ENCODE measurements at places on chromosomes 13 and 19.

GRCh38 chr13:70408865-70409264, 300.6 kb upstream of the KLHL1 start:
- DNase-seq: no peak

GRCh38 chr13:110400786-110401533, 93.9 kb downstream of the COL4A2 start:
- peak; percentile 83 for DNase-seq

DNA sequence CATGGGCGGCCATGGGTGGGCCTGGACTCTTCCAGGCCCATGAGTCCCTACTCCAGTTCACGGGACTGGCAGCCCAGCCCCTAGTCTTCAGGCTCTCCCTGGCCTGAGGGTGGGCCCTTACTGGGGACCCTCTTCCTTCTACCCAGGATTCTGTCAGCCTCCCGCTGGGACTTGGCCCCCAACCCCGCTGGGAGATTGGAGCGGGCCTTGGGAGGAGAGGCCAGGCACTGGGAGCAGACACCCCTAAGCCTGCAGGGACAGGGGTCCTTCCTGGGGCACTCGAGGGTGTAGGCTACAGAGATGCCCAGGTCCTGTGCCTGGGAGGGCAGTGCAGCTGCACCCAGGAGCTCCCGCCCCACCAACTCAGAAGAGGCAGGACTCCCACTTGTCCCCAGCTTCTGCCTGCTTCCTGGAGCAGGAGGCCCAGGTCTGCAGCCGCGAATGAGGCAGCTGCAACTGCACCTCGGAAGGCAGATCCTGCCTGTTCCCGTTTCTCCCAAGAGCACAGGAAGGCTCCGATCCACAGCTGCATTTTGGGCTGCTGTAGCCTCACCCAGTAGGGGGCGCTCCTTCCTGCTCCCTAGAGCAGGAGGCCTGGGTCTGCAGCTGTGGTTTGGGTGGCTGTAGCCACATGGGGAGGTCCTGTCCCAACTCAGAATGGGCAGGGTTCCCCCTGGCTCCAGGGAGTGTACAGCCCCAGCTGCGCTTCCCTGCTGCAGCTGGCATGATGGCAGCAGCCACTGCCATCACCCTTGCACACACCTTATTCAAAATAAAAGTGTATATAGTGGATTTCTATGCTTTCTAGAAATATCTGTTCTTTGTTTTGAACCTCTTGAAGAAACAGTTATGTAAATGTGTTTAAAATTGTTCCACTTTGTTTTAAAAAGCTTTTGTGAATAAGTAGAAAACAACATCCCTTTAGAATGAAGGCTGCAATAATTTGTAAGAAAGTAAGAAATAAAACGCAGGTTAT, 46.8 kb downstream of the TEX26 start:
- no peak for DNase-seq

DNA sequence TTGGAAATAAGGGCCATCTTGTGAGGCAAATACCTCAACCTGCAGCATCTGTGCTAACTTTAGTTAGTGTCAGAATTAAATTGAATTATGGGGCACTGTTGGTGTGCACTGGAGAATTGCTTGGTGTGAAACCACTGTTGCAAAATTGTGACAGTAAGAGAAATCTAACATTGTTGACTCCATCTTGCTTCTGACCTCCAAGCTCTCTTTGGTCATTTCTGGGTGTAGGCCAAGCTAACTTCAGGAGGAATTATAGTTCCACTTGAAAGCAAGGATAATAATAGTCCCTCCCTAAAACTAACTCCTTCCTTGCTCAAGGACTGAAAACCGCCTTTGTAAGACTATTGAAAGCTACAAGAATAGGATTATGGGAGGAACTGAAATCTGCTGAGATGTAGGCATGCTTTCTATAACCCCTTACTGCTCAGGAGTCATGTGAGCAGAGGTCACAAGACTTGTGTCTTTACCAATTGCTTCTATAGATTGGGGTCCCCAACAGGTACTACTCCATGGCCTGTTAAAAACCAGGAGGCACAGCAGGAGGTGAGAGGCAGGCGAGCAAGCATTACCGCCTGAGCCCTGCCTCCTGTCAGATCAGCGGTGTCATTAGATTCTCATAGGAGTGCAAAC, 24.9 kb upstream of the GAS6 start:
- DNase-seq: no peak

DNA sequence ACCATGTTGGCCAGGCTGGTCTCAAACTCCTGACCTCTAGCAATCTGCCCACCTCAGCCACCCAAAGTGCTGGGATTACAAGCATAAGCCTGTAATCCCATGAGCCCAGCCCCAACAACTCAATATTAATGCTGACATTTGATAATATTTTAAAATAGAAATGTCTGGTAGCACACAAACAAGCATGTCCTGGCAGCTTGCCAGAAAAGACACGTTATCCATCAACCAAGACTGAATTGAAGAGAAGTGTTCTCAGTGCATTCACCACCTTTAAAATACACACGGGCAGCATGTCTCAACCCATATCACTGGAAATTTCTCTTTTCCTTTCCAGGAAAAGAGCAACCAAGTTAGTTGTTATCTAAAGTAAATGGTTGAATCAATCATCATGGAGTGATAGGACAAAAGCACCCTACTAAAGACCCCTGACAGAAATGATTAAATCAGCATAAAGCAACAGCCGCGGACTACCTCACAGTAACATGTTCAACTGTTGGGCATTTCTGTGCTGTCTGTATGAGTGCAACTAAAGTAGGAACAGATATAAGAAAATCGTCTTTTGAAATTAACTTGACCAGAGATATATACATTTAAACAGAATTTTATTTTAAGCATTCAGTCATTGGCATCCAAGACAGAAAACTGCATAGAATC, 25.0 kb downstream of the LHFPL6 start:
- no peak for DNase-seq

- DNase-seq: peak; percentile 41
These were observed 20.6 kb downstream of the LRRC63 start for GRCh38 chr13:46232281-46232680.

- no peak for DNase-seq
These were observed 31.7 kb downstream of the TSHZ3 start for GRCh38 chr19:31317570-31317969.

DNA sequence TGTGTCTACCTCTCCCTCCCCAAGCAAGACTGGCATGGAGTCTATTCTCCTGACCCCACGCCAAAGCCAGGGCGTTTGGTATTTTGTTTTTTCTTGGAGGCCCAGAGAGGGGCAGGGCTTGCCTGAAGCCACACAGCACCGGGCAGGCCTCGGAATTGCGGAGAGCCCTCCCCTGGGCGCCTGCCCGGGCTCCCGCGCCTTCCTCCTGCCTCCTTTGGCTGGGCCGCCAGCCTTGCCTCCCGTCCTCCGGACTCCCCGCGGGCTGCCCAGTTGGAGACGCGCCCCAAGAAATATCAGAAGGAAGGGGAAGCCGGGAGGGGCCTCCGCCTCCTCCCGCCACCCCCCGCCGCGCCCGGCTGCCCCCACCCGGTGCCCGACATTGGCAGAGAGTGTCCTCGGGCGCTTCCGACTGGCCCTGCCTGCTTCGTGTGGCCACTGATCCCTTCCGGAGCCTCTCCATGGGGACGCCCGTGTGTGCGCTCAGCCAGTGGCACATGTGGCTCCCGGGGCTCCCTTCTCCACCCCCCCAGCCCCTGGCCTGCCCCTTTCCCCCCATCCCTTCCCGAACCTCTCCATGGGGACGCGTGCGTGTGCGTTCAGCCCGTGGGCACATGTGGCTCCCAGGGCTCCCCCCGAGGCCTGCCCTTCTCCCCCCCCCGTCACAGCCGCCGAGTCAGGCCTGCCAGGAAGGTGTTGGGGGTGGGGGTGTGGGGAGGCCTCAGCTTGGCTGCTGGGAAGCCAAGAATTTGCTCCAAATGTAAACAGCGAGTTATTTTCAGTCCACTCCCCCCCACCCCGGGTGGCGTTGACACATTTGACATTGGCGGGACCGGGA, 37.3 kb downstream of the NFIC start:
- DNase-seq: peak; percentile 89

DNA sequence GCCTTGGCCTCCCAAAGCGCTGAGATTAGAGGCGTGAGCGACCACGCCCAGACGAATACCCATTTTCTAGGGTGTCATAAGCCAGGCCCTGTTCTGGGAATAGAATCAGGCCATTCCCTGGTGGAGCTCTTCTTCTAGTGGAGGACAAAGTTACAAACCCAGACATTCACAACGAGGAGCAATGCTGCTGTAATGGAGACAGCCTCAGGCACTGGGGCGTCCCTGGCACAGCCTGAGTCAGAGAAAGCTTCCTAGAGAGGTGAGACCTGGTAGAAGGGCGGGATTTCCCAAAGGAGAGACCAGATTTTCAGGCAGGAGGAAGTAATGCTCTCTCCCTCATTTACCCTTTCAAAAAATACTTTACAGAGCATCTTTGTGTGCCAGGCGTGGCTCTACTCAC, 12.7 kb downstream of the PRKCG start:
- DNase-seq: no peak

DNA sequence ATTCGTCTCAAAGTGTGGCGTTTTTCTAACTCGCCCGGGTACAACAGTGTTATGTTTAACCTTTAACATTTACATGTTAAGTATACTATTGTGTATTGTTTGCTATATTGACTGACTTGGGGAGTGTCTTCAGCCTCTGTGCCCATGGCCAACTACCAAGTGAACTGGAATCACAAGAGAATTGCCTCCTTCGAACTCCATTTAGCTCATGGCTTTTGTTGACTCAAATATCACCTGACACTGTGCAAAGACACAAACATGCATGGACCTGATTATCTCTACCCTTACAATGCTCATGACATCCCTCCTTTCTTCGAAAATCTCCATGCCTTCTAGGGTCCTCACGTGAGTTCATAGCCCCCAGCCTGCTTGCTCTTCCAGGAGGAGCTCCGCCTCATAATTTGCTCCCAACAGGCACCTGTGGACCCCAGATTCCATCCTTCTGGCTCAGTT, 704 bp downstream of the ZNF814 start:
- no peak for DNase-seq

DNA sequence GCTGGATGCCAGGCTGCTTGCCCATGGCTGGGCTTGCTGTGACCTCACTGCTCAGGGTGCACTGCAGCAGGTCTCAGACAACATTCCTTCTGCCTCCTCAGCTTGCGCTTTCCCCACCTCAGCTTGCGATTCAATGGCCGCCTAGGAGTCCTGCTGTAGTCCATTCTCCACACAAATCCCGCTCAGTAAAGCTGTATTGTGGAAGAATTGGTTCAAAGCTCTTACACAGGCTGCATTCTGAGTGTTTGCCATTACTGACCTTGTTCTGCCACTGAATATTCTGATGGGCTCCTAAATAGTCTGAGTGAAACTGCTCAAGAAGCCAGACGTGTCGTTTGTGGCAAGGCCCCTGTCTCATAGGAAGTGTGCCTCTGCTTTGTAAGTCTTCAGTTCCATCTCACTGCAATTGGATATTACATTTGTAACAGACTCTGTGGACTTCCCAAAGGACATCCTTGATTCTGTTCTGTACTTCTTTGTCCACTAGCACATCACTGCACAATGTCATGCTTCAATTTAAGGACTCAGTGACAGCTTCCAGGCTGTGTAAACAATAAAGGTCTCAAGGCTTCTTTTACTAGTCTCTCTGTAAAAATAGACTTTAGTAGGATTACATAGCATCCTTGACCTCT, 49.8 kb downstream of the KATNAL1 start:
- DNase-seq: peak; percentile 24

- DNase-seq: no peak
These were observed 22.0 kb upstream of the EMP3 start for GRCh38 chr19:48303367-48303766.

DNA sequence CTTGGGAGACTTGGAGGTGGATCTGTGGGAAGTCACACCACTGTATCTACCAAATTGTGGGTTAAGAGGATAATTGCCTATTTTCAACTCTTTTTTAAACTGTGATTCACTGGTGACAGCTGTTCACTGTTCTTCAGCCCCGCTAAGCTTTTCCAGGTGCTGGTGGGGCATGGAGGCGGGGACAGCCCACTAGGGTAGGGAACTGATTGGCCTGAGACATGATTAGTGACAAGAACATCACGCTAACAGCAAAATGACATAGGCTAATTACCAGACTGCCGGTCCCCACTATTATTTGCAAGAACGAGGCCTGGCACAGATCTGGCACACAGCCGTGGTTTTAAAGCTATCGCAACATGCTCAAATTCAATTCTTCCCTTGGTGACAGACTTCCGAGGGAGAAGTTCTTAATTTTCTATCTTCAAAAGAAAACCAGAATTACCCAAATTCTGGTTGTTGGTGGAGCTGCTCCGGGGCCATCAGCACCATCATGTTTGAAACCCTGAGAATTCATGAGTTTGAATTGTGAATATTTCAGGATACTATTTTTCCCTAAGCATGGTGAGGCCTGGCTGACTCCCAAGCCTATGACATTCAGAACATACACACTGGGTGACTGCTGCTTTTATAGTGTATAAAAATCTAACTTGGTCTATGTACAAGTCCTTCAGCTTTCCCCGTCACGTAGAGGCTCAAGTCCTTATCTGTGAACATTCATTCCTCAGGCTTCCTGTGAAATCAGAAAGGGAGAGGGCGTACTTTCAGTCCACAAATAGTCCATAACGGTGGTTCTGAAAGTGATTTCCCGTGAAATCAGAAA, 17.9 kb downstream of the DOCK9 start:
- DNase-seq: no peak

GRCh38 chr13:109465148-109465547, 321.2 kb downstream of the IRS2 start:
- DNase-seq: no peak

DNA sequence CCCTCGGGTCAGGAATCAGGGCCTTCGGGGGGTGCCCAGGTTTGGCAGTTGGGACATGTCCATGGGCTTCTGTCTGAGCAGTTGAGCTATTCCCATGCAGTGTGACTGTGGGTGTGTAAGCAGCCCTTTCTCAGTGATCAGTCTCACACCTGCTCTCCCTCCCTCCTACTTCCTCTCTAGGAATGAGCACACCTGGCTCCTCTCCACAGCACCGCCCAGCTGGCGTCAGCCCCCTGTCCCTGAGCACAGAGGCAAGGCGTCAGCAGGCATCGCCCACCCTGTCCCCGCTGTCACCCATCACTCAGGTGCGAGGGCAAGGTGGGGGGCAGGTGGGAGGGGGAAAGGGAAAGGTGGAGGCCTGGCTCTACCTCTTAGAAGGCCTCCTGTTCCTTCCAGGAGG, 25.9 kb downstream of the COMP start:
- no peak for DNase-seq

DNA sequence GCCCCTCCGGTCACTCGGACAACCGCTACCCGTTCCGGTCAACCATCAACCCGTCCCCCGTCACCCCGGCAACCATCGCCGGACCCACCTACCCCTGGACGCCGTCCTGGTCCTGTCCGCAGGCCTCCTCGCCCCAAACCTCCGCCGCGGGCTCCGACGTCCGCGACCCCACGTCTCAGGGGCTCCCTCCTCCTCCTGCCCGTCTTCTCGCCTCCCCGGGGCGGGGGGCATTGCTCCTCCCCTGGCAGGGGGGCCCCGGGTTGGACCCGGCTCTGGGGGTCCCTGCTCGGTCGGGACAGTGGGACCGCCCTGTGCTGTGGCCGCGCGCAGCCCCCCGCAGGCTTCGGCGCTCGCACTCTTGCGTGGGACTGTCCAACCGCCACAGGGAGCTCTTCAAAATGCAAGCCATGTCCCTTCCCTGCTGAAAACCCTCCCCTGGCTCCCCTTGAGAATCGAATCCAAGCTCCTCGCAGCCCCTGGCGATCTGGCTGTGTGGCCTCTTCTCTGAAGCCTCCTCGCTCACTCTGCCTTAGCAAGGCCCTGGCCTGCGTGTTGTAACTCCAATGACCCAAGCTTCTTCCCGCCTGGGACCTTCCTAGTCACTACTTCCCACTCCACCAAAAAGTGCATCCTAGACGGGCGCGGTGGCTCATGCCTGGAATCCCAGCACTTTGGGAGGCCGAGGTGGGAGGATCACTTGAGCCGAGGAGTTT, 8.4 kb downstream of the EPHX3 start:
- no peak for DNase-seq
